NCI-H1092 treated with DMSO at 0.1 percent for 48 hours (cell line): ENCODE measurements at places on chromosomes 6 and 20.

DNA sequence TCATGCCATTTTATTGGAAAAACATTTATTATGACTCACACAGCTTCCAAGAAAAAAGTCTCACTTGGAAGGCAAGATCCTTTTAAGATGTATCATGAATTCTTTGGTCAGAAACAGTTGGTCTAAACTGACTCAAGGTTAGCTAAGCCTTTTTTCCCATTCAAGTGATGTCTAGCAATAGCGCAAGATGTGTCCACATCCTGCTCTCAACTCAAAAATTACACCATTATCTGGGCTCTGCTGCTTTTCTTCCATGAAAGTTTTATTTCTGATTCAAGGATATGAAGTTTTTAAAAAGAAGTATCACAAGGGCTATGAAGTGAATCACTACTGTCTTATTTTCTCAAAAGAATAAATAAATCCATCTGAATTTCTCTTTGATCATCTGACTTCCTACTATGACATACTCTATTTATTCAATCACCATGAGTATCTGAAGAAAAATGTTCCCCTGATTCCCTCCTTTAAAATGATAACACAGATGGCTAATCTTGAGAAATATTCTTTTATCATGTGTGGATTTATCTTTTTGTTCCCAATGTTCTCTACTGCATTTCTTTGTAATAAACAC, 139.2 kb downstream of the AHI1 start:
- DNase-seq, result no peak

DNA sequence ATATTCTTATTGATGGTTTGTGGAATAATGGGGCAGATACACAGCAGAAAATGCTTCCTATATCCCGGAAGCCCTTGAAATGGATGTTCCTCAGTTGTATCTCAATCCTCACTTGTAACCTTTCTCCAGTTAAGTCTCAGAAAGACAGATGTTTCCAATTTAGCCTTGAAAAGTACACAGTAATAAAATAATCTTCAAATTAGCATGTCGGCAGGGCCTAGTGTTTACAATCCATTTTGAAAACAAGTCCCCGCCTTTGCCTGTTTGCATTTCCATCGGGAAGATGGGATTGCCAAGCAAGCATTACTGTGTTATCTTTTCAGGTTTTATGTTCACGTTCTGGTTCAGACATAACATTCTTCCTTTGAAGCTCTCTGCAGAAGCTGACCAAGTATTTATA, 41.5 kb downstream of the SNRNP48 start:
- no peak for DNase-seq

GRCh38 chr20:7695051-7695495, 245.2 kb downstream of the HAO1 start:
- no peak for DNase-seq

DNA sequence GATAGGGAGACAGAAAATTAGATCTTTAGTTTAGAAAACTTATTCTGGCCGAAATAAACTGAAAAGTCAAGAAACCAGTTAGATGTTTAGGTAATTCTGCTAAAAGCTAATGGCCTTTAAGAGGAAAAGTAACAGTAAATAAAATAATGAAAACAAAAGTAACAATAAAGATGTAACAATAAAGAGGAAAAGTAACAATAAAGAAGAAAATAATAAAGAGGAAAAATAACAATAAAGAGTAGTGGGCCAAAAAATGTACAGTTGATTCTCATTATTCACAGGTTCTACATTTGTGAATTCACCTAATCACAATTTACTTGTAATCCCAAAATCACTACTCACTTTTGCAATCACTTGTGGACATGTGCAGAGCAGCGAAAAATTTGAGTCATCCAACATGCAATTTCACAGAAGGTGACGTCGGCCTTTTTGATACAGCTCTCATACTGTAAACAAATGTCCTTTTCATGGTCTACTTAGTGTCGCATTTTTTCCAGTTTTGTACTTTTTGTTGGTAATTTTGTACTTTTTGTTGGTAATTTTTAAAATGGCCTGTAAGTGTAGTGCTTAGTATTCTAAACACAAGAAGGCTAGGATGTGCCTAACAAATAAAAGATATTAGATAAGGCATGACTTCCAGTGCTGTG, 24.0 kb downstream of the HBS1L start:
- no peak for DNase-seq

- no peak for DNase-seq
Measured at GRCh38 chr6:43434001-43434840, 6.9 kb downstream of the ABCC10 start.

DNA sequence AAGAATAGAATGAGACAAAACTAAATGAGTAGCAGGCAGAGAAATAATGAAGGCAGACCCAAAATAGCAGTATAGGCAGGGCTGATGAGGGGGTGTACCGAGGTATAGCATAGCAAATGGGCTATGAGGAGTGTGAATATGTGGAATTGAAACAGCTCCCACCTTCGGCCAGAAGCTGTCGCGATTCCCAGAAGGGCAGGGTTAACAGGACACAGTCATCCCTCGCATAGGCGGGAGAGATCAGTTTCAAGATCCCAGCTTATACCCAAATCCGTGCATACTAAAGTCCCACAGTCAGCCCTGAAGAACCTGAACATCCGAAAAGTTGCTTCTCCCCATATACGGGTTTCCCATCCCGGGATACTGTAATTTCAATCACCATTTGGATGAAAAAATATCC, 82.7 kb downstream of the PTPRK start:
- no peak for DNase-seq

DNA sequence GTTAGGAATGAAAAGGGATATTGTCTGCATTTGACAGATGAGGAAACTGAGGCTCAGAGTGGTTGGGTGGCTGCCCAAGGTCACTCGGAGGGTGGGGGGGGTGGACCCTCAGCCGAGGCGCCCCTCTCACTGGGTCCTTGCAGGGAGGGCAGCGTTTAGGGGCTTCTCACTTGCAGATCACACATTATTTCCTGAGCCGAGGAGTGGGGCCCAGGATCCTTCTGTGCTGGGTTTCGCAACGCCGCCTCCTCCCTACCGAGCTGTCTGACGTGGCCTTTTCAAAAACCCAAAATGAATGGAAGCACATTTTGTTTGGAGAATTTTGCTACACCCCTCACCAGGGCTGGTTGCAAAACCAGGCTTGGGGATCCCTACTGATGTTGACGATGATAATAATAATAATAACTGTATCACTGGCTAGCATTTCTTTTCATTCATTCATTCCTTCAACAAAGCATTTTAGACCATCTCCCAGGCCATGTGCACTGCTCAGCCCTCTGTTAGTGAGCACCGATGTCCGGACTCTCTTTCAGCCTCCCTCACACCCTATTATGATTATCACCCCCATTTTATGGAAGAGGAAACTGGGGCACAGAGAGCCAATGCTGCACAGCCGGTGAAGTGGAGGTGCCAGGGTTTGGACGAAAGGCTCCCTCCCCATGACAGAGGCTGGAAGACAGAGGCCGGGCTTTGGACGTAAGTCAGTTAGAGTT, 5.2 kb downstream of the DLGAP4 start:
- DNase-seq, result no peak

DNA sequence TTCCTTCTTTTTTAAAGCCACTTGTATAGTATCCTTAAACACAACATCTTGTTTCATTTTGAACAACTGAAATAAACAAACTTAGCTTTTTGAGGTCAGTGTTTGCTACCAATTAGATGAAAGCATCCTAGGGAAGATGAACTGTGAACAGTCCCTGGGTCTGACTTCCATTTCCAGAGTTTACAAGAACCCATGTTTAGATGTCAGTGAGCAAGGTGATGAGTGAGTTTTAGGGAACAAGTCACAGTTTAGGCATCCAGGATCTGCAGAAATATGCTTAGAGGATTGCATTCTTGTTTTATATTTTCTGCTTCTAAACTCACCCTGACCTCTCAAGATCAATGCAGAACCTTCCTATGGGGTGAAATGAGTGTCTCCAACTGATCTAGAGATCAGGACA, 3.0 kb downstream of the ZC2HC1B start:
- no peak for DNase-seq

- DNase-seq, result peak; percentile 69
Measured at GRCh38 chr6:156280065-156280464, 497.1 kb upstream of the ARID1B start.

DNA sequence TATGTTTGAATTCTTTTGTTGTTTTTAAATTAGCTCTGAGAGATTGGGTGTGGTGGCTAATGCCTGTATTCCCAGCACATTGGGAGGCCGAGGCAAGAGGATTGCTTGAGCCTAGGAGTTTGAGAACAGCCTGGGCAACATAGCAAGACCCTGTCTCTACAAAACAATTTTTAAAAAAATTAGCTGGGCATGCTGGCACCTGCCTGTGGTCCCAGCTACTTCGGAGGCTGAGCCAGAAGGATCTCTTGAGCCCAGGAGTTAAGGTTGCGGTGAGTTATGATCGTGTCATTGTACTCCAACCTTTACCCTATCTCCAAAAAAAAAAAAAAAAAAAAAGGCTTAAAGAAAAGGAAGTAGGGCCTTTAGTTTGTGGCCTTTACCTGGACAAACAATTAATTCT, 22.9 kb downstream of the DHX35 start:
- no peak for DNase-seq

DNA sequence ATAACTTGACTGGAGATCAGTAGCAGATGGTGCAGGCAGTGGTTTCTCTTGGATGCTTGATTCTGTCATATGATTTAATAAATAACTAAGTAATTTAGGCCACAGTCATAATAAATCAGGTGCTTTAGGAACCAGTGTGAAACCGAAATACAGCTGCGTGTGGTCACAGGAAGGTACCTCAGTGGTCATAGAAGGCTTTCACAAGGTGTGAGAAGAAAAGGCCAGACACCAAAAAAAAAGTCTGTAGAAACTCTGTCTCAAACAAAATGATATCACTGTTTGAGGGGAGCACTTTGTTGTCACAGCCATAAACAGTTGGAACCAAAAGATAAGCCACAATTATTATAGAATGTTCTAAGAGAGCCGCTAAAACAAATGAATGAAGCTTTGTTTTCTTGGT, 56.5 kb downstream of the ARMC2 start:
- no peak for DNase-seq

- no peak for DNase-seq
Measured at GRCh38 chr6:149905911-149906371, 8.0 kb upstream of the RAET1E start.

- DNase-seq, result no peak
Measured at GRCh38 chr6:168158980-168159349, 80.0 kb upstream of the FRMD1 start.

GRCh38 chr6:144578385-144579350, 293.5 kb downstream of the UTRN start:
- no peak for DNase-seq
